ENCODE measurements at places on chromosomes 4 and X.

DNA sequence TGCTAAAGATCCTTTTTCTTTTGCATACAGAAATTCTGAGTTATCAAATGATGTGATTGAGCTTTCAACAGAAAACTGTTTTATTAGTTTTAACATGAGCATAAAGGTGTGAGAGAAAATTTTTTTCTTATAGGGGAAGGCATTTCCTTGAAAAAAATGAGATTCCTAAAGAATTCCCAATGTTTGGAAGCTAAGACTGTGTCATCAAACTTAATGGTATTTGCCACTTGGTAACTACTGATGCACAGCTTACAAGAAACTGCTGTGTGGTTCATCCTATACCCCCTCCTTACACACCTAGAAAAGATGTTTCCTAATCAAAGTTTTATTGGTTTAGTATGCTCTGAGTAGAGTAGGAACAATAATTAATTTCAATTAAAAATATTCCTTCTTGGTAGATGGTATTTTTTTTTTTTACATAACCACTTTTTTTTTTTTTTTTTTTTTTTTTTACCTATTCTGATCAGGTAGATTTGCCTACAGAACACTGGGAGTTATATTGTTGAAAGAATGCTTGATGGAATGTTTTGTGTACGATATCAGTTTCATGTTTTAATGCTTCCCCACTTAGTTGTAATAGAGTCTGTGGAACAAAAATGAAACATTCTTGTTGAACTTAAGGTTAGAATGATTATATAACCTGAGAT is 6.0 kb downstream of the PTPN13 start:
- DNase-seq = peak; percentile 11

DNA sequence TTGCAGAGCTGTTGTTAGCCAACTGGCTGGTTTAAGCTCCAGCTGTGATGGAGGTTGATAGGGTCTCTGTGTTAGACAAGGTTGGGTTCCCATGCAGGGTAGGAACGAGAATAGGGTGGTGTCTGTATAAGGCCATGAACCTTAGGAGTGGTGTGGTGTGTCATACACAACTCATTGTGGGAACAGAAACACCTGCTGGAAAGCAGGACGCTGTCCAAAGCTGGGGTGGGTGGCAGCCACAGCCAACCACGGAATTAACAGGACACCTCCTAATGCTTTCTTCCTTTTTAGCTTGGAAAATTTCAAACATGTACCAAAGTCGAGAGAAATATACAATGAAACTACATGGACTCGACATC is 94.4 kb downstream of the ARHGAP10 start:
- DNase-seq = no peak

- no peak for DNase-seq
Measured at GRCh38 chr4:31037703-31038102, 317.5 kb downstream of the PCDH7 start.

DNA sequence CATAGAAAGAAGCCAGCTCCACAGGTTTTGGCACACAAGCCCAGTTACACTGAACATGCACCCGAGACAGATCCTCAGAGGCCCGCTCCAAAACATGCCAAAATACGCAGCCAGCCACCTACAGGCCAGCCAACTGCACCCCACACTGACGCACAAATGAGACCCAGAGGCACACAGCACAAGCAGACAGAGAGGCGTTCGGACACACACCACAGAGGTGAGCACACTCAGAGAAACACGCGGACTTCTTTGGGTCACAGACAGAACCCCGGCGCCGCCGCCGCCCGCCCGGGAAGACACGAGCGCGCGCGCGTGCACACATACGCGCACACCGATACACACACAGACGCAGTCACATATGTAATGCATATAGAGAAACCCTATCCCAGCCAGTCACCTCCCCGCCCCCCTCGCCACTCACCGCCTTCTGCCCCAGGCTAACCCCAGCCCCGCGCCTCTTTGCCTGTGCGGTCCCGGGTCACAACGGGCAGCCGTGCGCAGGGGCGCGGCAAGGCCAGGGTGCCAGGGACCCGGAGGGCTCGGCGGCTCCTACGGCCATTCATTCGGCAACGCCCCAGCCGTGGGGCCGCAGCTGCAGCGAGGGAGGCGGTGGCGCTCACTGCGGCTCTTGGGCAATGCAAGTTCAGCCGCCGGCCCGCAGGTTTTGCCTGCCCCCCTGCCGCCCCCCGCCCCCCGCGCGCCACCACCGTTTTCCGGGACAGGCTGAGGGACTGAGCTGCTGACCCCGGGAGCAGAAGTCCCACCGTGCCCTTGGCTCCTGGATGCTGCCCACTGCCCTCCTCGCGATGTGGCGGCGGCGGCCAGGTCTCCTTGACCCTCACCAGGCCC is 553 bp downstream of the SEPTIN6 start:
- peak; percentile 45 for DNase-seq

DNA sequence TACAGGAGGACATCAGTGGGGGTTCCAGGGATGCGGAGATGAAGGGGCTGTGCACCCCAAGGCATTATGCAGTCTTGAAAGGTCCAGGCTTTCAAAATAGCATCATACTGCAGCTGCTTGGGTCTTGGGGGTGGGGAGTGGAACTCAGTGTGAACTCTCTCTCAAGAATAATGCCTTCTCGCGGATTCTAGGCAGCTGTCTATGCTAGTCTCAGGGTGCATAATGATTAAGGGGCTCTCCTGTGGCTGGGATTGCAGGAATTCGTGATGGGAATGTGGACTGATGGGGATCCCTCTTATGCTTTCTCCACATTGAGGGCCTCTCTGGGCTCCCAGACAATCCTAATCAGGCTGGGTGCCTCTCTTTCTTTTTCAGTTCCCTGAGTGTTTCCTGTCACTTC is 172.2 kb upstream of the ARHGAP24 start:
- no peak for DNase-seq

GRCh38 chr4:31341601-31342359 is 621.6 kb downstream of the PCDH7 start:
- no peak for DNase-seq

- no peak for DNase-seq
Measured at GRCh38 chr4:158050942-158051341, 121.9 kb downstream of the GASK1B start.

DNA sequence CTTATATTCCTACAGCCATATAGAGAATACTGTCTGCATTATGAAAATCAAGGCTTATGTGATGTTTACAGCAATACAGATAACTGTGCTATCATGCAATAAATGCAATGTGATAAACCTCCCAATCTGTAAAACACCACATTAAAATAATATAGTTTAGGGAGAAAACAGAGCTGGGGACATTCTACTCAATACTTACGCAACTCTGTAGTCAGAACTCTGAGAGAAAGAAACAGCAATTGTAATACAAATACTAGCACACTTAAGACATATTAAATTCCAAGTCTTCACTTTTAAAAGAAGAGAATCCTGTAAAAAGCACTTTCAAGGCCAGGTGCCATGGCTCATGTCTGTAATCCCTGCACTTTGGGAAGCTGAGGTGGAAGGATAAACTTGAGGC is 61.4 kb downstream of the ANKRD17 start:
- DNase-seq = no peak

DNA sequence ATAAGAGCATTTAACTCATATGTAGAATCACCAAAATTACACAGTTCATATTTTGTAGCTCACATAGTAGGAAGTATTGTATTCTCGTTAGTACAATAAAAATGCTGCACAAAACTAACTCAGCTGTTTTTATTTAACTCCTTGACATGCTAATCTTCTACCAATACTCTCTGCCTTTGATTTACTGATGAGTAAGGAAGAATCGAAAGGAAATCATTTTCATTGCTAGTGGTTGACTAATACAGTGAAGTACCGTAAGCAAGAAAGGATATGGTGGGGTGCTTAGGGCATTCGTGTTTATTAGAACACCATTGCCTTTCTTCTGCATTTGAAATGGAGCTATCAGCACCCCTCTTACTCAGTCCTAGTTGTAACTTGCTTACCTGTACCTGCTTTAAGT is 1239.1 kb upstream of the TENM3 start:
- peak; percentile 44 for DNase-seq

DNA sequence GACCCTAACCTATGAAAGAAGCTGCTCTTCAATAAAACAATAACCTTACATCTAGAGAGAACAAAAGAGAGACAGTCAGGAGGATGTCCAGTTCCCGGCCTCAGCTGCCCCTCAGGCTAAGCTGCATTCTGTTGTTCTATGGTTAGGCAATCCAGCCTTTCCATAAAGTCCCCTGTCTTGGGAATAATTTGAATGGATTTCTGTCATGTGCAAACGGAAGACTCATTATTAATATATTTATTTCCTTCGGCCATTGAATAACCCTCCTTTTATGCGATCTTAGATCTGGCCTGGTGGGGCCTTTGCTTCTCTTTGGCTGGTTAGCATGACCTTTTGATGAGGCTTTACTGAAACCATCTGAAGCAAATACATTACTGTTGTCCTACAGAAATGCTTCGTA is 80.1 kb downstream of the ANKRD50 start:
- DNase-seq = no peak

GRCh38 chrX:110698696-110699095 is 96.9 kb downstream of the CHRDL1 start:
- DNase-seq = no peak

GRCh38 chr4:14652522-14652921 is 349.8 kb upstream of the CPEB2 start:
- DNase-seq = no peak

GRCh38 chrX:152028579-152028978 is 54.1 kb upstream of the GABRE start:
- DNase-seq = no peak

DNA sequence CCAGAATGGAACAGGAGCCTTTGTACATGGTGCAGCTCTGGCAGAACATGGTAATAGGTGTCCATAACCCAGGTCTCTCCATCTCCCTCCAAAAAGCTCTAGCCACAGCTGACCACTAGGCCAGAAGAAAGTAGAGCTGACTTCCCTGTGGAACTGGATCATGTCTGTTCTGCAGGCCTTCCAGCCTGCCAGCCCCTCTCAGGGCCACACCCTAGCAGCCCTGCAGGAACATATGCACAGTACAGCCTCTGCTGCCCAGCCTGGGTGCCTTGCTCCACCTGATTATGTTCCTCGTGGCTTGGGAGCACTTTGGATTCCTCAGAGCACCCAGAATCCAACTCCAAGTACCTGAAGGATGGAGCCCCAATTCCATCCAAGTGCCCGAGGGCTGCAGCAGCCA is 12.0 kb downstream of the NDST3 start:
- DNase-seq = no peak

GRCh38 chrX:66635360-66635759 is 3.5 kb downstream of the EDA2R start:
- DNase-seq = peak; percentile 88

GRCh38 chrX:20527558-20528011 is 260.9 kb upstream of the RPS6KA3 start:
- DNase-seq = no peak

DNA sequence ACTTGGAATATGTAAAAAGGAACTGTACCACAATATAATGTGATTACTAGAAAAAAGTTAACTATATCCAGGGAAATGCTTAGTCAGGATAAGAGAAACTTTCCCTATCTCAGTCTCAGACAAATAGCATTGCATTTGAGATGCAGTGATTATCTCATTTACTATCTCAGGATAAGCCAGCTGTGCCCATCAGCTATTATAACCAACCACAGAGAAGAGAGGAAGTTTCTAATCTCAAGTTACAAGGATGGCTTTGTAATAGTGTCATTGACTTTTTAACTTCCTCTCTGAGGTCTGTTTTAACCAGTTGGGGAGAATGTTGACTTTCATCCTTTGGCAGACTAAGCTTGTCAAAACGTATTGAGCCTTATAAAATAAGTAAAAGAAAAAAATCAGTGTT is 56.5 kb downstream of the SNX25 start:
- DNase-seq = peak; percentile 45

DNA sequence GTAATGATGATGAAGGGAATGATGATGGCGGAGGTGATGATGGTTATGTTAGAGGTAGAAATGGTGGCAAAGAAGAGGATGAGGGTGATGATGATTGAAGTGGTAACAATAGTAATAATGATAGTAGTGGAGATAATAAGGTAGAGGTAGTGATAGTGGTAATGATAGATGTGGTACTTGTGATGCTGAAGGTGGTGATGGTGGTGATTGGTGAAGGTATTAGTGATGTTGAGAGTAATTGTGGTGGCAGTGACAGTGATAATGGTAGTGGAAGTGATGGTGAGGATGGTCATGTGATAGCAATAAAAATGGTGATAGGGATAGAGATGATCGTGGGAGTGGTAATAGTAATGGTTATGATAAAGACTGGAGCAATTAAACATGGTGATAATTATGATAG is 108.8 kb downstream of the EFNB1 start:
- no peak for DNase-seq

- peak; percentile 23 for DNase-seq
Measured at GRCh38 chr4:7105276-7105675, 37.4 kb upstream of the GRPEL1 start.

- no peak for DNase-seq
Measured at GRCh38 chr4:23856630-23857029, 33.2 kb downstream of the PPARGC1A start.

GRCh38 chrX:23938690-23939089 is 30.9 kb downstream of the CXorf58 start:
- peak; percentile 25 for DNase-seq

DNA sequence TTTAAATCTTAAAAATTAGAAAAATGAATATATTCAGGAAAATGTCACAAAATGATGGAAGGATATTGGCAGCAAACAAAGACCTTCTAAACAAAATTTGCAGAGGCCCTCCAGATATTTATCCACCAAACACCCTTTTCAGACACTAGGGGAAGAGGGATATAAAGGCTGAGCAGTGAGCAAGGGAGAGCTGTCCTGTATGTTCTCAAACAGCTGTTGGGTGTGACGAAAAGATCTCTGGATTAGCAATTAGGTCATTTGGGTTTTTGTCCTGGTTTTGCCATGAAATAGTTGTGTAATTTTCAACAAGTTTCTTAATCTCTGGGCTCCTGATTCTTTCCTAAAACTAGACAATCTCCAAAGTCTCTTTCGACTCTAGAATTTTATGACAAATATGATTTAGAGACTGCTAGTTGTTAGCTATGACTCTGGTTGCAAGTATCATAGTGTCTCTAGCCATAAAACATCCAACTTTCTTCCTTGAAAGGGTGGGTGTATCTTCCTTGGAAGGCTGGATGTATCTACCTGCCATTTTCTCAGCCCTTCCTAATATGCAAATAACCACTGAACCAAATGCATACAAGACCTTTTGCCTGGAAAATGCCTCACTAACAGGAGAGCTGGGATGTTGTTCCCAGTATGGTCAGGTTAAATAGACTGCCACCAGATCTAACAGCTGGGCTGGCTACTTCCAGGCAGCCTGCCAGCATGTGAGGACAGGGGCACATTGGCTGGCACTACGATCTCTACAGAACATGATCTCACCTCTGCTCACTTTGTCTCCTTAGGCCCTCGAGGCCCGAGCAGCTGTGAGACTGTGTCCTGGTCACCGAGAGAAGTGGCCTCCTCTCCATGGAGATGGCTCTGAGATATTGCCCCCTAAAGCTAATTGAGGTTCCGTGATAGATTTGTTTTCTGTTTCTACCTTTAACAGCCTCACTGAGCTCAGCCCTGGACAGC is 225.5 kb upstream of the JADE1 start:
- no peak for DNase-seq

Measured in fibroblast of upper back skin (primary cell).